Progenitor cell of endocrine pancreas (in vitro differentiated cells): ENCODE measurements at places on chromosomes 3 and 15. TPM values are rescaled to one million over a fixed set of nuclear protein-coding genes. Genes with fewer than 3 reads are reported as not detected.

FEZF2 gene
- total RNA-seq, result not detected in 2 replicates

ATP13A5 gene
- total RNA-seq, result 0.07 and 0.29 TPM in 2 replicates

CACNA1D gene
- 6.3 and 8.1 TPM in 2 replicates for total RNA-seq

CLDN1 gene
- 37.8 and 38.0 TPM in 2 replicates for total RNA-seq

MAGI1 gene
- 142 and 150 TPM in 2 replicates for total RNA-seq

ZDHHC19 gene
- not detected in 2 replicates for total RNA-seq

- DNase-seq, result no peak
- no peaks in the 10 kb centered on the region for H3K27me3 ChIP-seq
- peaks cover 36% of the 10 kb centered on the region for H3K4me1 ChIP-seq
- no peaks in the 10 kb centered on the region for H3K36me3 ChIP-seq
- peak overlapping the region; percentile 98 for H3K4me3 ChIP-seq
- peak overlapping the region; percentile 100 for H3K27ac ChIP-seq
Measured at GRCh38 chr15:45587863-45588170, 638 bp downstream of the BLOC1S6 start.

GRCh38 chr15:45759936-45760335 is 125.1 kb downstream of the SQOR start:
- DNase-seq, result no peak
- peaks cover 4% of the 10 kb centered on the region for H3K36me3 ChIP-seq
- peaks cover 2% of the 10 kb centered on the region for H3K4me1 ChIP-seq

DNA sequence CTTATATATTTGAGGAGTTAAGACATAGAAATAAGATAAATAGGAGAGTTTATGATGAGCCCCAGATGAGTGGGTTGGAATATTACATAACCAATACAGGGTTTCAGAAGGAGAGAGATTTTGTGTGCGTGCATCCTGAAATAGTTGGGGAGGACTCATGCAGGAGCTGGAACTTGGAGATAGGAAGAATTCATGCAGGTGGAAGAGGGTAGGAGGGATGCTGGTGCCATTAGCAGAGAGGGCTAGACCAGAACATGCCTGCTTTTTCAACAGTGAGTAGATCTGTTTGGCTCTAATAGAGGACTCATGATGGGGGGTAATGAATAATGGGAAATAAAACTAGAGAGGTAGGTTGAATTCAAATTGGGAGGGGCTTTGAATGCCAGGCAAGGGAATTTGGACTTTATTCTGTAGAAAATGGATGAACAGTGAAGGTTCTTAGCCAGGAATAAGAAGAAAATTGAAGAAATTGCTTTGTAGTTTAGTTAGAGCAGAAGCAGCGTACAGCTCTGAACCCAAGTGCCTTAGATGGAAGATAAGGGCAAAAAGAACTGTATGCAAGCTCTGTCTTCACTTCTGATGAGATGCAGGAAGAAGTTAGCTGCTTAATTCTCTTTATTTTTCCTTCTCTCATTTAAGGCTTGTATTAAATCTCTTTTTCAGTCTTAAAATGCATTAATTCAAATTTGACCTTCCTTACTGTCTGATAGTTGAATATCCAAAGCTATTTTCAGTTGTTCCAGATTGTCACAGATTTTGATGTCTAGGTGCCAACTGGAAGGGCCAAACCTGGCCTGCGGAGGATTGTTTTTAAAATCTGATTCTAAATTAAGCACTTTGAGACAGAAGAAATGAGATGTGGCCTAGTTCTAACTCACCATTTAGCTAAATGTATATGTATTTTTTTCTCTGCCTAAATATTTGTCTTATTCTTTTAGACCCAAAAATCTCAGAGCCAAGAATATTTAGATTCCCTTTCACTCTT is 86.3 kb downstream of the PPM1L start:
- peaks cover 2% of the 10 kb centered on the region for H3K4me1 ChIP-seq
- no peaks in the 10 kb centered on the region for H3K27me3 ChIP-seq
- no peak overlapping the region for H3K27ac ChIP-seq
- H3K36me3 ChIP-seq, result no peaks in the 10 kb centered on the region
- DNase-seq, result no peak

DNA sequence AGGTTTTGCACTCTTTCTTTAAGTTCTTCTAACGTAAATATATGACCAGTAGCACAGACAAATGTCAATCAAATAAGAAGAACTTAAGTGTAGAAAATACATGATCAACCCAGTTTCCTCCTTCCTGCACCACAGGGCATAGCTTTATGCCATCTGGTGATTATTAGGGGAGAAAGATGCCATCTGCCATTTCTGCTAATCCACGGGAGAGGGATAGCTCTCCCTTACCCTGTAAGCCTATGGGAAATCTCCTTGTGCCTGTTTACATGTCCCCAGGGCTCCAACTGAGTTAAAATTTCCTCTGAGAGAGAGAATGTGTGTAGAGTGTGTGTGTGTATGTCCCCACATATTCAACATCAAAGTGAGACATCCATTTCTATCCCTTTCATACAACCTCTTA is 135.9 kb downstream of the RSL24D1 start:
- no peak overlapping the region for H3K27ac ChIP-seq
- H3K36me3 ChIP-seq, result peaks cover 3% of the 10 kb centered on the region
- H3K4me3 ChIP-seq, result no peak overlapping the region
- DNase-seq, result no peak
- no peaks in the 10 kb centered on the region for H3K27me3 ChIP-seq

DNA sequence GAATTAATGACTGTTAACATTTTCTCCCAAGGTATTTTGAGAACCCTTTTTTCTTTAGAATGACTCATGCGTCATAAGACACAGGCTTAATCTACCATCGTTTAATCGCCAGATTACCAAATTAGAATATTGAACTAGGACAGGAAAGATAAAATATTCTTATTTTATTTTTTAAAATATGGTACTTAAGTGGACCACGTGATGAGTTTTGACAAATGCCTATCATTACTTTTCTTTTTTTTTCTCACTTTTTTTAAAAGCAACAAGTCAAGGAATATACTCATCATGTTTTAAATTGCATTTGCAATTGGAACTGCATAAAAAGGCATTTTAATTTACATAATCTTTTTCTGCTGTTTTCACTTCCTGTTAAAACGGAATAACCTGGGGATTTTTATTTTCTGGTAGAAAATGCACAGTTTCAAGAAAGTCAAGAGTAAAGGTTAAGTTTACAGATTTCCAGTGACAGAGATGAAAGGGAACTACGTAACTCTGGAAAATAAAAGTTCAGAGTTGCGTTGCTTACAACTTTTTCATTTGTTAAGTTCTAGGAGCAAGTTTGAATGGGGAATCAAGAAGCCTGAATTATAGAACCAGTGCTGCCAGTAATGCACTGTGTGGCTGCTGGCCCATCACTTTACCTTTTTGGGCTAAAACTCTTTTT is 23.6 kb downstream of the SIAH2 start:
- H3K4me1 ChIP-seq, result no peaks in the 10 kb centered on the region
- no peak for DNase-seq
- peaks cover 6% of the 10 kb centered on the region for H3K36me3 ChIP-seq

DNA sequence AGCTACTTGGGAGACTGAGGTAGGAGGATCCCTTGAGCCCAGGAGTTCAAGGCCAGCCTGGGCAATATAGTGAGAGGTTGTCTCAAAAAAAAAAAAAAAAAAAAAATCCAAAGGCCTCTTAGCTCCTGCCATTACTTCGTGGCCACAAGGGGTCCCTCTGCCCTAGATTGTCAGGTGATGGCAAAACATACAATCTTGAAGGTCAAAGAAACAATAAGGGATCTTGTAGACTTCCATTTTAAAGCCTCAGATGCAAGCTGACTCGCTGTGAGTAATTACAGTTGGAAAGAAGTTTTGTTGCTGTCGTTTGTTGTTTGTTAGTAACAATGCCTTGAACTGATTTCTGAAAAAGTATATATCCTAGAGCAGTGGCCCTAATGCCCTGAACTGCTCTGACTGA is 55.9 kb upstream of the PLCL2 start:
- H3K4me3 ChIP-seq, result no peak overlapping the region
- H3K27me3 ChIP-seq, result no peaks in the 10 kb centered on the region
- H3K4me1 ChIP-seq, result no peaks in the 10 kb centered on the region
- DNase-seq, result no peak
- no peaks in the 10 kb centered on the region for H3K36me3 ChIP-seq
